NCI-H526 treated with DMSO at 0.1 percent for 48 hours (cell line): ENCODE measurements at places on chromosomes 3 and 15.
A peak's percentile ranks its signal among the peaks of the same experiment; 100 is the strongest.

- DNase-seq, result no peak
Observed at GRCh38 chr3:24763393-24763792, 268.7 kb upstream of the THRB start.

DNA sequence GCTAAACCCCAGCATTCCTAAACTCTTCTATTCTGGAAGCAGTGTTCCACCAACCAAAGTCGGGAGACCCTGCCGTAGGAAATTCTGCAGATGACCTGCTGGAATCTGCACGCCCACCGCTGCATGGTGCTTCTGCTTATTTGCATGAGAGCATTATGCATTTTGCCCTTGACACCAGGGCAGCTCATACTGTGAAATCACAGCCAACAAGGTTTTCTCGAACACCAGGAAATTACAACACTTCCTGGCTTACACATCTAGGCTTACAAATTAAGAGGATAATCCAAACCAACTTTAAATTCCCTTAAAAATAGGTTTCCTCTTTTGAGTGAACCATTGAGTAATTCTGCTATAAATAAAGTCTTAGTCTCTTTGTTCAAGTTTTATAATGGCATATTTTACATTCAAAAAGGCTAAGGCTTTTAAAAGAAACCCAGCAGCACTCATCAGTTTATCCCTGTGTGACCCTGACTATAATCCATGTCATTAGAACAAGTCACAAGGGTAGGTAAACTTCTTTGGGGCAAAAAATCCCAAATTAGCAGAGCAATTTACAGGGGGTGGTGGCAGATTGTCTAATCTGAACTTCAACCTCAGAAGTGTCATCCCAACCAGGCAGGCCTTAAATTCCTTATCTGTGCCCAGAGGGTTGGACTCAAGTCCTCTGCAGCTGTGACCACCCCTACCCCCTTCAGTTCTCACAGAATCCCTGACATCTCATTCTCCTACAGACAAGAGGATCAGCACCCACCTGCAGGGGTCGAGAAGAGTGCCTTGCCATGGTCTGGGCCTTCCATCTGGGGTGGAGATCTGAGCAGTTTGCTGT, 33.5 kb upstream of the RBP1 start:
- DNase-seq, result no peak

GRCh38 chr3:31092748-31093589, 198.5 kb upstream of the GADL1 start:
- DNase-seq, result no peak

DNA sequence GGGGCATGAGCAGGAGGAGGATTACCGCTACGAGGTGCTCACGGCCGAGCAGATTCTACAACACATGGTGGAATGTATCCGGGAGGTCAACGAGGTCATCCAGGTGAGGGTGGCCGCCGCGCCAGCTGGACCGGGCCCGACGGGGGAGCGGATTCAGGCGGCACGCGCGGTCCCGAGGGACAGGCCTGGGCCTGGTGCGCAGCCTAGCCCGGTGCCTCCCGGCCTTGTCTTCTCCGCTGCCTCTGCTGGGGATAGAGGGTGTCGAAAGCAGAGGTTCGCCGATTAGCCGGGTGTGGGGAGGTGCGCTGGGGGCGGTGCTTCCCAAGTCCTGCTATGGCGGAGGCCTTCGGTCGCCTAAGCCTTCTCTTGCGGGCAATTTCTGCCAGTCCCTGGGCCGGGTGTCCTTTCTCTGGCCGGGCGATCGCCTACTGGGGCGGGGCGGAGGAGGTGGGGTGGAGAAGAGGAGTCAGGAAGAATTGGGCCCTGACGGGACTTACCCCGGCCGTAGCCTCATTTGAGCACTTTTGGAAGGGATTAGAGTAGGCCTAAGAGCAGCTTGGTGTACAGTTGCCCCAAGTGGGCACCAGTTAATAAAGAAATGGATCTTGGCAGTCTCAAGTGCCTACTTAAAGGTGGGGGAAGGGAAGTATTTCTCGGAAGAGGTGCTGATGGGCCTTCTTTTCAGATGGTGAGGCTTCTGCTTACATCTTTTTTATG, 940 bp downstream of the ARIH1 start:
- DNase-seq, result peak; percentile 36

- no peak for DNase-seq
Observed at GRCh38 chr3:76405196-76405595, 619.8 kb upstream of the ZNF717 start.

- DNase-seq, result peak; percentile 59
Observed at GRCh38 chr15:95259513-95259912, 1028.2 kb downstream of the MCTP2 start.

DNA sequence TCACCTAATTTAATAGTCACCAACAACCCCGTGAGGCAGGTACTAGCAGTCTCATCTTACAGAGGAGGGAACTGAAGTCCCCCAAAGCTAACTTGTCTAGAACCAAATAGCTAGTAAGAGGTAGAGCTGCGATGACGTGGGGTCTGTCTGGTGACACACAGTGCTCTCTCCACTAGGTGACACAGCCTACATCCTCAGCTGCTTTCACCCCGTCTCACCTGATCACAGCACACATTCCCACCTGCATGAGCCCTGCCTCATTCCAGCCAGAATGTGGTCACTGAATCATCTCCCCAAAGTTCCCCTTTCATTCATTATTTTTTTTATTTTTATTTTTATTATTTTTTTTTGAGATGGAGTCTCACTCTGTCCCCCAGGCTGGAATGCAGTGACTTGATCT, 21.3 kb upstream of the MAGEF1 start:
- DNase-seq, result no peak

GRCh38 chr3:120481081-120481480, 30.3 kb upstream of the FSTL1 start:
- DNase-seq, result no peak

- DNase-seq, result no peak
Observed at GRCh38 chr3:40043444-40043755, 234.0 kb downstream of the MYRIP start.

- DNase-seq, result no peak
Observed at GRCh38 chr15:63560741-63561448, 36.3 kb upstream of the FBXL22 start.

GRCh38 chr15:31465083-31465955, 138.7 kb downstream of the KLF13 start:
- DNase-seq, result no peak

DNA sequence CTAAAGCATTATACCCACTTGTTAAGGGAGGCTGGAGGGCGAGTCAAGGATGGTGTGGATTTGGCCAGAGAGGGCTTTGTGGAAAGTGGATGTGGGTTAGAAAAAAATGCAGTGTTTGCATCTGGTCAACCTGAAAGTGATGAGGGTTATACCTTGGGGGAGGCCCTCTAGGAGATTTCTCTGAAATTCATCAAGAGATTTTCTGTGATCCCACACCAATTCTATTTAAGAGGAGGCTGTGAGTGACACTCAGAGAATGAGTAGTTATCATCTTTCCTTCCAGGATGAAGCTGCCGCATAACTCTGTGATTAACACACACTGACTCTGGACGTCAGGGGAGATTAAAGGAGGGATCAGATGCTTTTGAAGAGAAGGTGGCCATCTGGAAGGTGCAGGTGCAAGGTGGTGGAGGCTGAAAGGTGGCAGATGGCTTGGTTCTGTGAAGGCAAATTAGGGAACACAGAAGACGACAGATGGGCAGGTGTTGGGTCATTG, 54.8 kb downstream of the ANAPC13 start:
- no peak for DNase-seq

DNA sequence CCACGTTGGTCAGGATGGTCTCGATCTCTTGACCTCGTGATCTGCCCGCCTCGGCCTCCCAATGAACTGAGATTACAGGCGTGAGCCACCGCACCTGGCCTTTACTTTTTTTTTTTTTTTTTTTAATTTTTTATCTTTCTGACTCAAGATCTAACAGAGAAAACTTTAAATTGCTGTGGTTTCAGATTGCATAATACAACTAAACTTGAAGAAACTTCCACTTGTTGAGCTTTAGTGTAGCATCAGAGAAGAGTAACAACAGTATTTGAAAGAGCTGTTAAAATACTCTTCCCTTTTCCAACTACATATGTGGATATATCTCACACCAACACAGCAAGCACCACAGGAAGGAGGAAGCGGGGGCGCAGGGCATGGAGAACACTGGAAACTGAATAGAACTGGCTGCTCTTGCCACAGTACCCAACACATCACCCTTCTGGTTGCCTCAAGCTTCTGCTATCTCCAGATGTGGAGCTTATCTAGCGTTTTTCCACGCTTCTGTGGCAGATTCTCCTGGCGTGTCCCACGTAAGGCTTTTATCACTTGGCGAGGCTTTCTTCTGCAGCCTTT, 45.4 kb downstream of the MAP6D1 start:
- no peak for DNase-seq

DNA sequence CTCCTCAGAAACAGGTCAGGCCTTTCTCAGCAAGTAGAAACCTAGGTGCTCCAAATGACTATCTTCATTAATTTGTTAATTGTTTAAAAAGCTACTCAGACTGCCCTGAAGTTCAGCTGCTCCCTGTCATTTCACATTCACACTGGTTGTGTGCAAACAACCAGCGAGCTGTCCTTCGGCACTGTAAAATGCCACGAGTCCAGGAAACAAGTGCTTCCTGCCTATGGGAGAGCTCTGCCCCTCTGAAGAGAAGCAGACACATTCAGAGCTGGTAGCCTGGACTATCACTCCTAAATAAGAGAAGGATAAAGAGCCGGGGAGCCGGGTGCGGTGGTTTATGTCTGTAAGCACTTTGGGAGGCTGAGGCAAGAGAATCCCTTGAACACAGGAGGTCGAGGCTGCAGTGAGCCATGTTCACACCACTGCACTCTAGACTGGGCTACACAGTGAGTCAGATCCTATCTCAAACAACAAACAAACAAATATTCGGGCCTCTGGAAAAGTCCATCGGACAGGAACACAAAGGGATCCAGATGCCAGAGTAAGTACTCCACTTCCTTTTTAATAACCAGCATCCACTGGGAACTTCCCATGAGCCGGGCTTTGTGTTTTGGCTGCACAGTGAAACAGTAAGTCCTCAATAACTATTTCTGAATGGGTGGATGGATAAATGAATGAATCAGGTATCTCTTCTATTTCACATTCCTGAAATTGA, 114.4 kb upstream of the WNT5A start:
- no peak for DNase-seq

DNA sequence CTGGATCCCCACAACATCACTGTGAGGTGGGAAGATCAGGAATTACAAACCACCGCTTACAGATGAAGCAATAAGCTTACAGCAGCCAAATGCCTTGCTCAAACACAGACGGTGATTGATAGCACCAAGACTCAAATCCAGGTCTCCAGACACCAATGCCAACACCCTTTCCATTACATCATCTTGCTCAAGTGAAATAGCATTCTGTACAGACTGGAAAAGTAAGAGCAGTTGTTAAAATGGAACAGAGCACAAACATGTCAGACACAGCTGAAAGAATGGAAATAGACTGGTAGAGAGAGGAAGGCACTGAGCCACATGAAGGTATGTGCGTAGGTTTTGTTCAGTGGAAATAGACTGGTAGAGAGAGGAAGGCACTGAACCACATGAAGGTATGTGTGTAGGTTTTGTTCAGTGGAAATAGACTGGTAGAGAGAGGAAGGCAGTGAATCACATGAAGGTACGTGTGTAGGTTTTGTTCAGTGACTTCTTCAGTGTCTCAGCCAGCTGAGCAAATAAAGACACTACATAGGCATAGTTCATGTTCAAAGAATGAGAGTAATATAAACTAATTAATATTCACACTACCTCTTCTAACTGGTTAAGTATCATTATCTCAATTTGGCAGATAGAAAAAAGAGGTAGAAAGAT, 15.6 kb downstream of the CLDN1 start:
- DNase-seq, result no peak

GRCh38 chr3:156429125-156429524, 125.8 kb downstream of the SSR3 start:
- DNase-seq, result no peak

GRCh38 chr3:197028728-197029510, 698 bp downstream of the MELTF start:
- DNase-seq, result peak; percentile 34

GRCh38 chr15:25185156-25185710, 230.4 kb downstream of the SNRPN start:
- DNase-seq, result no peak

DNA sequence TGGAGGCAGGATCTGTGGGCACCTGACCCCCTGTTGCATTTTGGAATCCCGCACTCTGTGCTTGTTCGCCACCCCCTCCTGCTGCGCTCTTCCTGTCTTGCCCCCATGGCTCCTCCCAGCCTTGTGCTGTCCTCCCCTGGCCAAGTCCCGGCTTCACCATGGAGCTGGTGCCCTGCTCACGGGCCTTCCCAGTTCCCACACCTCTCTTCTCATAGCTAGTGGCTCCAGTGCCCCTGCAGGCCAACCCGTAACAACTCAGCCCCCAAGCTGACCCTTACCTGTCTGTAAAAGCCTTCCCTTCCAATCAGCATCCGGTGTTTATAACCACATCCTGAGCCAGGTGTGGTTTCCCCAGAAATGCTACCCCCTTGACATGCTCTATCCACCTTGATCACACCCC, 407.7 kb upstream of the C2CD4B start:
- DNase-seq, result peak; percentile 15

GRCh38 chr3:175274056-175274455, 414.9 kb downstream of the NAALADL2 start:
- no peak for DNase-seq

- no peak for DNase-seq
Observed at GRCh38 chr3:146052791-146053310, 108.1 kb downstream of the PLOD2 start.

DNA sequence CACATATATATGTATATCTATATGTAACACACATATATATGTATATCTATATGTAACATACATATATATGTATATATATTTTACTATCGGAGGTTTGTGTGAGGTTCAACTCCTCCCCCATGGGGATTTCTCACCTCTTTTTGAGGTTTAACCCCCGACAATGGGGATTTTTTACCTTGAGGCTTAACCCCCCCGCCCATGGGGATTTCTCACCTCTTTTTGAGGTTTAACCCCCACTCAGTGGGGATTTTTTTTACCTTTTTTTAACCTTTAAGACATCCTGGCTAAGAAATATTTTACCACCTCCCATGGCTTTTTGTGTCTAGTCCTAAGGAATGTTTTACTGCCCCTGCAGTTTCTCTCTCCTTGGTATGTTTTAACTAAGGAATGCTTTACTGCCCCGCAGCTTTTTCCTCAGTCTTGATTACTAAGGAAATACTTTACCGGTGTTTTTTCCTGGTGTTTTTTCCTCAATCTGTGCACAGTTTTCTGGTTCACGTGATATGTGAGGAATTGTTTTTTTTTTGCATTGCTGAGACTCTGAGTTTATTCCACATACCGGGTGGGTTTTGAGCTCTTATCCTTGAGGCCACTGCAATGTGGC, 185.2 kb downstream of the KLF13 start:
- DNase-seq, result no peak

- no peak for DNase-seq
Observed at GRCh38 chr15:29864501-29864900, 42.2 kb upstream of the TJP1 start.

GRCh38 chr3:101381809-101382208, 61.4 kb upstream of the IMPG2 start:
- peak; percentile 18 for DNase-seq

GRCh38 chr3:185701611-185702261, 115.6 kb downstream of the SENP2 start:
- no peak for DNase-seq

- no peak for DNase-seq
Observed at GRCh38 chr3:72625602-72626337, 222.5 kb downstream of the SHQ1 start.
